Fibroblast of lung (primary cell): ENCODE measurements at places on chromosomes 6 and 20. TPM values are rescaled to one million over a fixed set of nuclear protein-coding genes. Genes with fewer than 3 reads are reported as not detected.

The IMPG1 gene
- not detected in 2 replicates for total RNA-seq

The CLPSL2 gene
- not detected in 2 replicates for total RNA-seq

The RGS17 gene
- total RNA-seq = 5.9 and 10.2 TPM in 2 replicates

The CCR6 gene
- not detected in 2 replicates for total RNA-seq

The TBXT gene
- total RNA-seq = not detected in 2 replicates

The CCN6 gene
- not detected in 2 replicates for total RNA-seq

The LKAAEAR1 gene
- not detected in 2 replicates for total RNA-seq

DNA sequence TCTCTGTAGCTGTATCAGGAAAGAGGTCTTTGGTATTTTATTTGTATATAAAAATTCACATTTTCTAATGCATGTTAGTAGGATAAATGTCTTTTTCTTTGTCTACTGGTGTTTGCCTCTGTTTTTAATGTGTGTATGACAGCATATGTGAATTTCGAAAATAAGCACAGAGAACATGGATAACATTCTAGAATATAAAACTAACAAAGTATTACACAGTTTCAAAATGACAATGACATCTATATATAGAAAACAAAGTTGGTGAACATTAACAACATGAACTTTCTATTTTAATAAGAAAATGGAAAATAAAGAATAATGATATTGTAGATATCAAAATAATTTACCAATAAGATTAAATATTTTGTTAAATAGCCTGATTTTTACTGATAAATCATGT is 608.0 kb downstream of the COL12A1 start:
- DNase-seq = no peak

DNA sequence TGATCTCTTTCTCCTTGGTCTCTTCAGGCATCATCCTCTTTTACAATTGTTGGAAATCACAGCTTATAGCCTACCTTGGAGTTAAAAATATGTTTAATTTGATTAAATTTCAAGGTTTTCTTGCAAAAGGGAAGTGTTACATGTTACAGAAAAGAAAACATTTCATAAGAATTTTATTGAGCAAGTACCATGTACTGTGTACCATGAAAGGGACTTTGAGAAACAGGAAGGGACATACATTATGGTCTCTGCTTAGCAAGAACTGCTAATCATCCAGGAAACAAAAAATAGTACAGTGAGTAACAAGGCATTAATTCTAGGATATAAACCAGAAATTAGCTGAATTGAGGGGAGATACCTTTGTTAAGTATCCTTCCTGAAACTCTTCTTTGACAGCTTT is 145.3 kb upstream of the SPACA1 start:
- no peak for DNase-seq

- no peak for DNase-seq
Observed at GRCh38 chr6:134182528-134182927, 130.1 kb upstream of the SLC2A12 start.

DNA sequence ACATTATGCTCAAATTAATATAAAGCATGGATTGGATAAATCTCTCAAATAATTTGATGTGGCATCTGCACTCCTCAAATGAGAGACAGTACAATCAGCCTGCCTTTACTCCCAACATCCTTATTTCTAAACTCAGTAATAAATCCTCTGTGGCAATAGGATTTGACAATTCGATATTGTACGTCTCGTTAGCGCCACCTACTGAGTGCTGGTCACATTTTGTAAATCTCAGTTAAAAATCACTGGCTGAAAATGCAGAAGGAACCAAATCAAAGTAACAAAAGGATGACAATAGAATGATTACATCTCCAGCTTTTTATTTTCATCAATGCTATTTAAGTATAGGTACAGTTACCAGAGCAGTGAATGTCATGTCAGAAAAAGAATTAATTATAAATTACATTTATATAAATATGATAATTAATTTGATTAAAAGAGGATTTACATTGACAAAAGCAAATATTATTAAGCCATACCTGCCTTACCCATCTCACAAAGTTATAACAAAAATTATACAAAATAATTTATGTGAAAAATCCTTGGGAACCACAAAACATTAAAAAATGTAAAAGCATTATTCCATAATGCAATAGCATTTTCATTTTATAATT is 20.2 kb upstream of the GJE1 start:
- peak; percentile 64 for DNase-seq

DNA sequence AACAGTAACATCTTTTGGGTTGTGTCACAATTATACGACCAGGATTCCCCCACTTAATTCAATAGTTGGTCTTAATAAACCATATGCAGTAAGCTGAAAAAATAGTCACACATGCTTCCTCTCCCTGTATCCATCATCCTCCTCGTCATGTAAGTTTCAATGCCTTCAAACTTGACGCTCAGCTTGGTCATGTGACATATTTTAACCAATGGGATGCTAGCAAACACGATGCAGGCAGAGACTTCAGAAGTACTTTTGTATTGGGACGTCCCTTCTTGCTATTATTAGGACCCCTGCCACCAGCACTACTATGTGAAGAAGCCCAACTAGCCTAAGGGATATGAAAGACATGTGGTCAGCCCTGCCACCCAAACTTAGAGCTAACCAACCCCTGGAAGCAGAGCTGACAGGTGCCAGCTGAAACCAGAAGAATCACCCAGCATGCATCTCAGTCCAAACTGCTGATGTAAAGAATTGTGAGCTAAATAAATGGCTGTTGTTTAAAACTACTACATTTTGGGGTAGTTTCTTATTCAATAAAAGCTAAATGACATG is 49.3 kb downstream of the CGA start:
- no peak for DNase-seq
